Stimulated activated CD8-positive, alpha-beta memory T cell treated with anti-CD3 and anti-CD28 coated beads, Interleukin-4, amount 100 ng/mL, for 4 hours (primary cell): ENCODE measurements at places on chromosomes 16 and 17.

- no peak for DNase-seq
These were observed 45.9 kb downstream of the RAI1 start for GRCh38 chr17:17727111-17727659.

DNA sequence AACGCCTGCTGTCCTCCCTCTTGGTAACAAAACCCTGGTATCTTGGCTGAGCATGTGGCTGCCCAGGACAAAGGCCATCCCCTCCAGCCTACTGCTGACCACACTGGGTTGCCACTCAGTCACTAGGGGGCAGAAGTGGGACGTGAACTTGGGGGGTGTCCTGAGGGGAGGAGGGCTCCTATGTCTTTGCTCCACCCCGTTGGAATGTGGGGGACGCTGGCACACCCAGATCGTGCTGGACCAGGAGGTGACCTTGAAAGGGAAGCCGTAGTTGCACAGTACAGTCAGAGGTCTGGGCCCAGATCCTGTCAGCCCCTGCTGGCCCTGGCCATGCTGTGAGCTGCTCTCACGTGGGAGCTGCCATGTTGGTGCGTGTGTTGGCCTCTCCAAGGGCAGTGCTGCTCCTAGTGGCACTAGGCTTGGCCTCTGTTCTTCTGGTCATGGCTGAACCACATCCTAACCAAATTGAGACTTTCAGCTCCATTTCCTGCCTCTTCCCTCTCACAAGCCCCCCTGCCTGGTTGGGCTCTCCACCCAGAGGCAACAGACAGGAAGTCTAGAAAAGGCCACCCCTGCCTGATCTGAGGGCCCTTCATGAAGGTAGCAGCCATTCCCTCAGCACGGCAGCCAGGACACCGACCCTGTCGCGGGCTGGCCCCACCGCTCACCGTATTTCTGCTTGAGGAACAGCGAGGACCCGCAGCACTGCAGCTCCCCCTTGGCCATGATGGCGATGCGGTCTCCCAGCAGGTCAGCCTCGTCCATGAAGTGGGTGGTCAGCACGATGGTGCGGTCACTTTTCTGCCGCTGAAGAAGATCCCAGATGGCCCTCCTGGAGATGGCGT, 29.0 kb upstream of the RNPS1 start:
- no peak for DNase-seq

DNA sequence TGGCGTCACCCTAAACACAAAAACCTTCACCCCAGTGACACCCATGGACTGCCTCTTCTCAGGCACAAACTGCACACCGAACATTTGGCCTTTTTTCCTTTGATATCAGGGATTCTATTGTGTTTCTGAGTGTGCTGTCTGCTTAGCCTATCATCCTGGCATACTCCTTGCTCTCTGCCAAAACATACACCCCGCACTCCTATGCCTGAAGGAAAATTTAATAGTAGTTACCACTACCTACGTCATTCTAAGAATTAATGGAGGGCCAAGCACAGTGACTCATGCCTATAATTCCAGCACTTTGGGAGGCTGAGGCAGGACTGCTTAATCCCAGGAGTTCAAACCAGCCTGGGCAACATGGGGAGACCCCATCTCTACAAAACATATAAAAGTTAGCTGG, 19.9 kb upstream of the SLFN13 start:
- no peak for DNase-seq

DNA sequence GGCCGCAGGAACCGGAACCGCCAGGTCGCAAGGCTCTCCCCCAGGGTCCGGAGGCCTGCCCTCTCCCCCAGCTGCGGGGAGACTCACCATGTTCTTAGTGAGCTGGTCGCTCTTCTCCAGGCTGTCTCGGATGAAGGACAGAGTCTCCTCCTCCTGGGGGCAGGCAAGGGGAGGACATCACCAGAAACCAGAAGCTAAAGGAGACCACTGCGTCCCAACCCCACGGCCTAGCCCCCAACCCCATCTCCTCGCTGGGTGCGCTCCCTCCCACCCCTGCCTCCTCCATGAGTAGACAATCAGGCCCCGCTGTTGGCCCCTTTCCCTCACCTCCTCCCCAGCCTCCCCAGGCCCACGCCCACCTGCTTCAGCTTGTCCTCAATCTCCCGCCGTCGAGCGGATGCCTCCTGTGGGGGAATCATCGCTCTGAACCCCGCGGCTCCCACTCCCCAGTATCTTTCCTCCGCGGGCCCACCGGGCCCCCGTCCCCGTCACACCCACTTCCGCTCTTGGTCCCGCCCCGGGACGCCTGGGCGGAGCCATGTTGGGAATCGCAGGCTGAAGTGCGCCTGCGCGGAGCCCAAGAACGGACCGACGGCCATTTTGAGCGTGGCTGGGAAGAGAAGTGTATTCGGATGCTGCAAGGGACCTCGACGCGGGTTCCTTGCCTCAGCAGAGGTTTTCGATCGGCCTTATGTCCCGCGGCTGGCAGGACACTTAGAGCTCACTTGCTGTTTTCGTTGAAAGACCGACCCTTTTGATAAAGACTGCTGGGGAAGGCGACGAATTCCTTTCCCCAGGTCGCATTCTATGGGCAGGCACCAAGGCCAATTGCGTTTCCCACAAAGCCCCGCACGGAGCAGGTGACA, at the start of gene EXOC7:
Gene EXOC7 (minus strand): TSS at position 514 of the 866 bp plus-strand sequence. CDS start 95 bp downstream, at position 419.
- peak; percentile 89 for DNase-seq

- DNase-seq: no peak
These were observed 75.0 kb downstream of the MMD start for GRCh38 chr17:55346658-55347057.

DNA sequence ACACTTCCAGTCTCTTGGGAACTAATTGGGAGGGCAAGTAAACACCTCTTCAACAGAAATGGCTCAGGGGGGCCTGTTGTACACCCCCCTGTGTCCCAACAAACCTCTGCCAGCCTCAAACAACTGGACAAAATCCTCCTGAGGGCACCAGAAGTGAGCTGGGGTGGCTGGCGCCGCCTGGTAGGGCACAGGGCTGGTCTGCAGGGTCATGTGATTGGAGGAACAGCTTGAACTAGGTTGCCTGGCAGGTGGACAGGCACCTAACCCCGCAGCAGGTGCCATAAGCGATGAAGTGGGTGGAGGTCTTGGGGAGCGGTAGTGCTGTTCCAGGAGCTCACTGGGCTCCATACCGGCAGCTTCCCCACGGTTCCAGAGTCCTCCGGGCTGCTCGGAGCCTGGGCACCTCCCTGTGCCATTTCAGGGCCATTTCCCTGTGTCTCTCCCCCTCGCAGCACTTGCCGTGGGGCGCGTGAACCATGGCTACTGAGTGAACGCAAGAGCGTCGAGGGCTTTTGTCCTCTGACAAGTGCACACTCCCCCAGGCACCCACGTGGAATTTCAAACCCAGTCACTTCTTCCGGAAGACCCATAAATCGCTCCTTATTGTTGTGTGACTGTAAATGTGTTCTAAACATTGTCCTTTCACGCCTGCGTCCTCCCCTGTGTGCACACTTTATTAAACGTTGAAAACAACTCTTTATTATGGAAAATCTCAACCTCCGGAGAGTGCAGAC, 101.5 kb downstream of the SEC14L1 start:
- no peak for DNase-seq

- no peak for DNase-seq
These were observed 19.7 kb downstream of the MAP3K3 start for GRCh38 chr17:63641692-63642448.

- no peak for DNase-seq
These were observed 73.7 kb upstream of the MED9 start for GRCh38 chr17:17403065-17403464.

DNA sequence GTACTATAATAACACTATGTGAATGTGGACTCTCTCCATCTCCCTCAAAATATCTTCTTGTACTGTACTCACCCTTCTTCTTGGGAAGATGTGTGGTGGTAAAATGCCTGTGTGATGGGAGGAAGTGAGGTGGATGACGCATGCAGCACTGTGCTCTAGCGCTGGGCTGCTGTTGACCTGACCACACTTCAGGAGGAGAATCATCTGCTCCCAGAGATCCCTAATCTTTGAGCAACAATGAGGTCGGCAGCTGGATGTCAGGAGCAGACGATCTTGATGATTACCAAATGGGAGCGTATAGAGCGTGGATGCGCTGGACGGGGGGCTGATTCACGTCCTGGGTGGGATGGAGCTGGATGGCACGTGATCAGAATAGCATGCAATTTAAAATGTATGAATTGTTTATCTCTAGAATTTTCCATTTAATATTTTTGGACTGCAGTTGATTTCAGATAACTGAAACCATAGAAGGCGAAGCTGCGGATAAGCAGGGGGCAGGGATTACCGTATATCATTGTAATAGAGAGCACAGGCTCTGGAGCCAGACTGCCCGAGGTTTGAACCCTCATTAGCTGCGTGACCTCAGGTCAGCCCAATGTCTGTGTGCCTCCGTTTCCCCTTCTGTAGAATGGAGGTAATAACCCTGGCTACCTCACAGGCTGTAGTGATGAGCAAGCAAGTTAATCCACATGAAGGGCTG, 23.7 kb upstream of the CYLD start:
- DNase-seq: no peak

DNA sequence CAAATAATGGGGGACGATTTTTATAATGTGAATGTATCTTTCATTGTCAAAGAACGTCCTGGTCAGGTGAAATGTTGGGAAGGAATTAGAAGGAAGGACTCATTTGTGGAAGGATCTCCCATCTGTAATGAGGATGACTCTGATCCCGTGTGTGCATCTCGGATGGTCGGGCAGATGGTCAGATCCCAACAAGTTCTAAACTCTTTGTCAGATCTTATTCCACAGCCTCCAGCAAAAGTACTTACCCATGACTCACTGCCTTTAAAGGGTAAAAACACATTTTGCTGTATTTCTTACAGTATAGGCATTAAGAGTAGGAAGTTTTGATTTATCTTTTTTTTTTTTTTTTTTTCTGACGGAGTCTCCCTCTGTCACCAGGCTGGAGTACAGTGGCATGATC, 539 bp upstream of the KRTAP4-8 start:
- no peak for DNase-seq

DNA sequence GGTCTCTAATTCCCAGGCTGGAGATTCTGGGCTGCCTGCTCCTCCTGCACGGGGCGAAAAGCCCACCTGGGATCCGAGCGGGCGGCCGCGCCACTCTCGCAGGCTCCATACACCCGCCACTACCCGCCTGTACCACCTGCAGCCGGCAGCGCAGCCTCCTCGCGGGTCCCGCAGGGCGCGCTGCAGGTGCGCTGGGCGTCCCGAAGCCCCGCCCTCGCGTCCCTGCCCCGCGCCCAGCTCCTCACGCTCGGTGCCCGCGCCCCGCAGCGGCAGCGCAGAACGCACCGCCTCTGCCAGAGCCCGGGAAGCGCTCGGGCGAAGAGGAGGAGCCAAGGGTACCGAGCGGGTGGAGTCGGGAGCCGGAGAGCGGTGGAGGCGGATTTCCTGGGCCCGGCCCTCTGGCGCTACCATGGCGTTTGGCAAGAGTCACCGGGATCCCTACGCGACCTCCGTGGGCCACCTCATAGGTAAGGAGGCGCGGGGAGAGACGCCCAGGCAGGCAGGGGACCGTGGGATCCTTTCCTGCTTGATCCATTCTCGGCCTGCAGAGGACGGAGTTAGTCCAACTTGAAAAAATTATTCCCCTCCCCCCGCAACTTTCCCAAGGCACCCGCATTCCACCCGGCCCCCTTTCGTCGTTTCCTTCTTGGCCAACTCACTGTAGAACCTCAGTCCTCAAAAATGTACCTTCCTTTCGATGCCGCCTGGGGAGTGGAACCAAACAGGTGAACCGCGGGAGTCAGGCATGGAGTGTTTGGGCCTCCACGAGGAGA, at the start of gene TOM1L1:
Gene TOM1L1 (plus strand): TSS at position 396 of the 773 bp plus-strand sequence. CDS start 14 bp downstream, at position 410.
- no peak for DNase-seq

GRCh38 chr17:16483021-16483645, 8.9 kb downstream of the LRRC75A start:
- no peak for DNase-seq
